BJ (cell line): ENCODE measurements at places on chromosomes 16 and 17.
A peak's percentile ranks its signal among the peaks of the same experiment; 100 is the strongest.

- DNase-seq: no peak
These were observed 3.4 kb upstream of the SSTR5 start for GRCh38 chr16:1069154-1069553.

DNA sequence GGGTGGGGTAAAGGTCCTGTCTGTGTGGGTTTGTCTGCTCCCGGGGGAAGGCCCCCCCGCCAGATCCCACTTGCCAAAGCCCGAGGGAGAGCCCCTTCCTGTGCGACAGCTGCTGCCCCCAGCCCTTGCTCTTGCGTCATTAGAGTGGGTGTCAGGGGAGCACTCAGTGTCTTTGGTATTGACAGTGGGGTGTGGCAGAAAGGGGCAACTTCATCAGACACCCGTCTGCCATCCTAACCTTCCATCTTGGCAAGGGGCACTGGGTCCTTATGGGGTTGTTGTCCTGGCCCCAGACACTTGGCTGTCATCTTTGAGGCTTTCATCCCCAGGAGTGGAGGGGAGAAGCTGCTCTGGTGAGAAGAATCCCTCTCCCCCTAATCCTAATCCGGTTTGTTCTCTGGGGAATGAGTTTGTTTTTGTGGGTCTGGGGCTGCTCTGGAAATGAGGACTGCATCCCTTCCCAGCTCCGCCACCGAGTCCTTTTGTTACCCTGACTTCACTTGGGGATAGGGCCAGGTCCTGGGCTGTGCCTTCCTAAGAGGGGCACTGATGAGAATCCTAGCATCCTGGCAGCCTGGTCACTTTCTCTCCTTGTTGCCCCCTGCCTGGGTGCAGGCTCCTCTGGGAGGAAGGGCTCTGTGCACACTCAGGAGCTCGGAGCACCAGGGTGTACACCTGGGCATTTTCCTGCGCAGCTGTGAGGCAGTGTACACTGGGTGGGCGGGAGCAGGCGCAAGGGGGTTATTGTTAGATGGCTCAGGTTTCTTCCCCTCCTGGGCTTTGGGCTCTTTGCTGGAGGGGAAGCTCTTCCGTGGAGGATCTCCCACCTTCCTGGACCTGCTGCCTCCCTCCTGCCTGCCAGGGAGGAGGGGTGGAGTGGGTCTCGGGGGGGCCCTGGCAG lies 21.1 kb downstream of the GJD3 start:
- DNase-seq: no peak

- DNase-seq: no peak
These were observed 220.4 kb upstream of the MYOCD start for GRCh38 chr17:12445331-12445730.

GRCh38 chr17:4189280-4189679 lies 46.3 kb downstream of the CYB5D2 start:
- no peak for DNase-seq

GRCh38 chr16:85309656-85310587 lies 197.7 kb upstream of the CIBAR2 start:
- DNase-seq: no peak

- no peak for DNase-seq
These were observed 148.2 kb upstream of the GOT2 start for GRCh38 chr16:58882292-58882691.

GRCh38 chr16:69193855-69194254 lies 6.9 kb downstream of the SNTB2 start:
- DNase-seq: no peak

GRCh38 chr17:16027708-16028584 lies 28.3 kb downstream of the TTC19 start:
- peak; percentile 65 for DNase-seq

- no peak for DNase-seq
These were observed 2.0 kb downstream of the GNAO1 start for GRCh38 chr16:56192986-56193945.

GRCh38 chr17:13272296-13272695 lies 254.5 kb upstream of the ELAC2 start:
- DNase-seq: no peak

- DNase-seq: no peak
These were observed 182.8 kb downstream of the SEC14L1 start for GRCh38 chr17:77323413-77324171.

DNA sequence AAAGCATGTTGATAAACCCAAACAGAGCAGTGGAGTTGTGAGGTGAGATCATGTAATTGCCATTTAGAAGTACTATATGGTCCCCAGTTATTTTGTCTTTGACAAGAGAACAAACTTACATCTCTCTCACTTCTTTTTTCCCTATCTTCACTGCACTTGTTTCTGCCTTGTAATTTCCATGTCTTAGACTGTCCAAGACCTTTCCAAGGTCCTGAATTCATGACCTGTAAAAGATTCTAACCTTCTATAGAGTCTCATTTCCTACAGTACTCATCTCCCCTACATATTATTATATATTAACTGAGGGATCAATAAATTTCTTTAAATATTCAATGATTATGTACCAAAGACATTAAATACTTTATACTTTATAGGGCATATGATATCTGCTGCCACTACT lies 295.3 kb upstream of the KIF2B start:
- DNase-seq: no peak

- DNase-seq: no peak
These were observed 118.4 kb upstream of the CDC42EP4 start for GRCh38 chr17:73430165-73430680.

DNA sequence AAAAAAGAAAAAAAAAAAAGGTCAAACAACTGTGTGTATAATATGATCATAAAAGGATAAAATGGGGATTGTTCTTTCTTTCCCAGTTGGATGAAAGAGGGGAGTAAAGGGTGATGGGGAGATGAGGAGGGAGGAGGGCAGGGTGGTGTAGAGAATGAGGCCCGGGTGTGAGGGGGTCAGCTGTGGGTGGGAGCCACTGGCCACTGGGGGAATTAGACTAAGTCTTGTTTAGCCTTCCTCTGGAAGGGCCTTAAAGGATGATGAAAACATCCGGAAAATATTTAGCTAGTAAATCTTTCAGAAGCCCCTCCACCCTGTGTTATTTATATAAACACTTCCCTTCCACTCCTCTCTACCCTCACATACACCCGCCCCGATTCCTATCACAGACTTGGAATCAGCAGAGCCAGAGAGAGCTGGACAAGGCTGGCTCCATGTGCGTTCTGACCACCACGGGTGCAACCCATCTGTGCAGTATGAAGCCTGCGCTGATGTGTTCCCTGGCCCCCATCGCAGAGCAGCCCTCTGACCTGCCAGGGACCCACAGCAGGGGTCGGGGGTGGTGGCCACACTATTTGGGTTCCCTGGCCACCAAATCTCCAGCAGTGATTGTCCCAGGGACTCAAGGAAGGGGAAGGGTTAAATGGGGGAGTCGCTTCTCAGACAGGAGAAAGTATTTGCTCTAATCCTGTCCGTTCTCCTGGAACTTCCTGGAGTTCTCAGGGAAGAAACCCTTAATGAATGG lies 72.7 kb downstream of the GAS7 start:
- no peak for DNase-seq

DNA sequence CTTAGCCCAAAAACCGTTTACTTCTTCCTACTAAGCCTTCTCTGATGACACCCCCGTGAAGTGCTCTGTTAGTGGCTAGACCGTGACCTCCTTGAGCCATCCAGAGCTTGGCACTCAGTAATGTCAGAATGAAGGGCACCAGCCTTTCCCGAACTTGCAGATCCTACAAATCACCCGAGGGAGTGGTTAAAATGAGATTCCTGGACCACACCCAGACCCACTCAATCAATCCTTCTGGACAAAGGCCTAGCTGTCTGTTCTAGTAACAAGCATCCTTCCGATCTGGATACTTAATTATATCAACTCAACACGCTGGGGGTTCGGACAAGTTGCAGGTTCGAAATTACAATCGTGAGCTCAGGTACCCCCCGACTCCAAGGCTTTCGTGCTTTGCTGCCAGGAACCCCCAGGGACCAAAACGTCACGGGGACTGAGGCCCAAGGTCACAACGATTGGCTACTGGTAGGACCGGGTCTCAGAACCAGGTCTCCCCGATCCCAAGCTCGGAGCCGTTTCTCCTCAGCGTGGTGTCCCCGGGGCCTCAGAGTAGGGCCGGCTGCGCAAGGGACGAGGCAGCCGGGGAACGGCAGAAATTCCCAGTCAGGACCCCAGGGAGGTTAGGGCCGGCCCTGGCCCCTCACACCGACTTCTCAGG lies 527 bp downstream of the CIAPIN1 start:
- no peak for DNase-seq

GRCh38 chr16:48008011-48008525 lies 147.7 kb downstream of the ABCC12 start:
- DNase-seq: no peak

DNA sequence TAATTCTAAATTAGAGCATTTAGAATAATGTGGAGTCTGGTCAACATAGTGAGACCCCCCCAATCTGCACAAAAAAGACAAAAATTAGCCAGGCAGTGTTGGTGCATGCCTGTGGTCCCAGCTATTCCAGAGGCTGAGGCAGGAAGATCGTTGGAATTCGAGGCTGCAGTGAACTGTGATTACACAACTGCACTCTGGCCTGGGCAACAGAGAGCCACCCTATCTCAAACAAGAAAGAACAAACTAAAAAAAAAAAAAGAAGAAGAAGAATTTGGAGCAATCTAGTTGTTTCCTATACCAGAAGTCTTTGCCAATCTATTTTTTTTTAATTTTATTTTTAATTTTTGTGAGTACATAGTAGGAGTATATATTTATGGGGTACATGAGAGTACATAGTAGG lies 6.0 kb downstream of the CETP start:
- DNase-seq: no peak

DNA sequence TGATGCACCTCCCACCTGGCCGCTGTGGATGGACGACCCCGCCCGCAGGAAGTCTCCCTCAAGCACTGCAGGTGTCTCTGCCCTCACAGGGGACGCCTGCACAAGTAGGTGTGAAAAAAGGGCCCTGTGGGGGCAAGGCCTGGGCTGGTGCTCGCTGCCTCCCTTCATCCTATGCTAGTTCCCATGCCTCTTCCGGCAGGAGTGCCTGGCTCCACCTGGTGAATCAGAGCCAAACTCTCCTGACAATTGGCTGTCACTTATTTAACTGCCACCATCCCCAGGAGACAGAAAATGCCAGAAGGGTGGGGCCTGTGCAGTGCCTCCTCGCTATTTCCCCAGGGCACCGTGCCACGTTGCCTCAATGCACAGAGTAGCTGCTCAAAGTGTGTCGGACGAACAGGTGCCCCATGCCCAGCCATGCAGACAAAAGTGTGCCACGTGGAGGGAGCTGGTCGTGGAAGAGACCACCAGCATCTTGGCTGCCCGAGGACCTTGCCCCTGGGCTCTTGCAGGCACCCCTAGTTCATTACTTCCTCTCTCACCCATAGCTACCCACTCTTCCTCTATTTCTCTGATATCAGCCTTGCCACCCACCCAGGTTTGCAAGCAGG lies 170.7 kb downstream of the SEC14L1 start:
- no peak for DNase-seq

GRCh38 chr16:2429771-2430663 lies 770 bp downstream of the CCNF start:
- DNase-seq: no peak

GRCh38 chr17:71458322-71458721 lies 662.5 kb upstream of the SOX9 start:
- DNase-seq: no peak

DNA sequence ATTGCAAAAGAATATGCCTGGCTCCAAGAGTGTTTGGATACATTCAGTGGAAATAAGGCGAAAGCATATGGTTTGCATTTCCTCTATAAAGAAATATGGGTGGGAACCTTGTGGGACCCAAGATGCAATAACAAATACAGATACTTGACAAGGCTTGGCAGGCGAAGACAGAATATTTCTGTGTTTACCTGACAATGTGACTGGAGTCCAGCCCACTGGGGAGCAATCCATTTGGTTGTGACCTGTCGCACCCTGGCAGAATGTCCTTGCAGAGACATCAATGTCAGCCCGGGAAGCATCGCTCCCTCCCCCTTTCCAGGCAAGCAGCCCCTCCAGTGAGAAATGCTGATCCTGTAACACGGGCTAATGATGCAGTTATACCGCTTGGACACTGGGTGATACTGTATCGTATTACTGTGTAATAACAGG lies 296.6 kb downstream of the MAF start:
- DNase-seq: no peak

- no peak for DNase-seq
These were observed 386.7 kb upstream of the ZFHX3 start for GRCh38 chr16:73434621-73435020.
